ENCODE measurements at places on chromosomes 11 and 22.

GRCh38 chr11:127564810-127565209, 564.2 kb upstream of the KIRREL3 start:
- no peaks in the 10 kb centered on the region for H3K27me3 ChIP-seq
- no peaks in the 10 kb centered on the region for H3K4me1 ChIP-seq
- no peak overlapping the region for H3K4me3 ChIP-seq
- DNase-seq = no peak
- no peaks in the 10 kb centered on the region for H3K36me3 ChIP-seq
- H3K27ac ChIP-seq = no peak overlapping the region

DNA sequence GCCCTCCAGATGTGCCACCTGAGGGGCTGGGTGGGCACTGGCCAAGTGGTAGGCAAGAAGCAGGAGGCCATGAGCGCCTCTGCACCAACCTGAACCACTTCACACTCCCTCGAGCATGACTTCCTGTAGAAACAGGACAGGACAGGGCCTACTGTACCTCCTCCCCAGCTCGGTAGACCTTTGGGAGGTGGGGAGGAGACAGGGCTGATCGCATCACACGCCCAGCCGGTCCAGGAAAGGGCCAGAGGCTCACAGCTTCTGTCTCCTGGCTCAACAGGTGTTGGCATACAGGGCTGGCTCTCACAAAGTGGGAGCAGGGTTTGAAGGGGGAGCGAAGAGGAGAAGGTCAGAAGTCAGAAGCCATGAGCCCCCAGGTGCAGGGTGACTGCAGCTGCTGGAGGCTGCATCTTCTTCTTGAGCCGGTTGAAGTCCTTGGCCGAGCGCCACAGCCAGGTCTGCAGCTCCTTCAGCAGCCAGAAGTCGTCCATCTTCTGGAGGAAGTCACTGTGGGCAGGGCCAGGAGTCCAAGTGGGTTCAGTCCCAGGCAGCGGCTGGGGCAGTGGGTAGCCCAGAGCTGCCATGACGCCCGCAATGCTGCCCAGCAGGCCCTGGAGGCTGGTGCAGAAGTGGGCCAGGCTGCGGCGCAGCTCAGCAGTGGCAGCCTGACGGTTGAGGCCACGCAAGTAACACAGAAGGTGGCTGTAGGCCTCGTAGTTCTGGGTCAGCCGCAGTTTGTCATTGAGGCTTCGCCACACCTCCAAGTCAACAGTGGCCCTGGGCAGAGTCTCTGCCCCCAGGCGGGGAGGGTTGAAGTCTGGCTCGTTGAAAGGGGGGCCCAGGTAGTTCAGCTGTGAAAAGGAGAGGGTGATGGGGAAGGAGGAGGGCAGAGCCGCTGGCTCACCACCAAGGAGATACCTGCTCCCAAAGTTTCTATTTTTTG, 8.3 kb downstream of the CLCF1 start:
- H3K27me3 ChIP-seq = no peaks in the 10 kb centered on the region
- no peak overlapping the region for H3K27ac ChIP-seq
- DNase-seq = peak; percentile 16

GRCh38 chr22:22928666-22929380, 41.2 kb downstream of the IGLL5 start:
- no peaks in the 10 kb centered on the region for H3K36me3 ChIP-seq
- H3K27ac ChIP-seq = no peak overlapping the region
- H3K27me3 ChIP-seq = no peaks in the 10 kb centered on the region
- peak; percentile 6 for DNase-seq

DNA sequence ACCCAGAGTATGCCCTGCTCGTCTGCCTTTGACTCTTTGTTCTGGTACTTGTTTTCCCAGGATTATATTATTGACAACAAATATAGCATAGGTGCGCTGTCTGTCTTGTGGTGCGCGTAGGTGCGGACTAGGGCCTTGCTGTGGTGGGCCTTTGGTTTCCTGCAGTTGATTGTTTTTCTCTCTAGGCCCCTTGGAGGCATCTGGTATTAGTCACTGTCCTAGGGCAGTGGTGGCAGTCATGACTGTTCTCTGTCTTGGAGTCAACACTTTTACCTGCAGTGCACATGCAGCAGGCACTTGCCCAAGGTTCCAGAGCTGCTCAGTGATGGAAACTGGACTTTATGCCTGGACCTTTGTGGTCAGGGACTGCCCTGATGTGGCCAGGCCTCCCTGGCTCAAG, 18.6 kb downstream of the PPP6R2 start:
- H3K4me1 ChIP-seq = peaks cover 29% of the 10 kb centered on the region
- H3K4me3 ChIP-seq = no peak overlapping the region
- DNase-seq = no peak
- no peaks in the 10 kb centered on the region for H3K27me3 ChIP-seq
- peaks cover 4% of the 10 kb centered on the region for H3K36me3 ChIP-seq

- no peak overlapping the region for H3K27ac ChIP-seq
- DNase-seq = no peak
- no peaks in the 10 kb centered on the region for H3K27me3 ChIP-seq
Observed at GRCh38 chr11:72981080-72981479, 161.0 kb downstream of the FCHSD2 start.

DNA sequence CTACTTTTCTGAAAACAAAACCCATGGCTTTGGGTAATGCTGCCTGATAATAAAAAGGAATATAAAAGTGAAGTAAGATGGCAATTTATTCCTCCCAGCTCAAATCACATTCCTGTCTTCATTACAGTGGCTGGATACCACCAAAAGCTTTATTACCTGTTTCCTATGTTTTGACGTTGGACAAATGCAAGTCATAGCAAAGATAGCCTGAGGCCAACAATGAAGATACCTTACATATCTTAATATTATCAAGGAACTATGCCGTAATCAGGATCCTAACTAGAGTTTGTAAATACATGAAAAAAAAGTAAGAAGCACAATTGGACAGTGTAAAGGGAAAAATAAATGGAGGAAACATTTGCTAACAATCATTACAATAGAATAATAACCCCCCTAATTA, 202.4 kb downstream of the SOX6 start:
- H3K27ac ChIP-seq = no peak overlapping the region
- no peak overlapping the region for H3K4me3 ChIP-seq
- no peaks in the 10 kb centered on the region for H3K4me1 ChIP-seq

- peaks cover 7% of the 10 kb centered on the region for H3K36me3 ChIP-seq
- H3K27ac ChIP-seq = peak overlapping the region; percentile 36
- H3K4me3 ChIP-seq = peak overlapping the region; percentile 61
Observed at GRCh38 chr11:46345881-46346484, 1.3 kb upstream of the DGKZ start.

- no peak overlapping the region for H3K4me3 ChIP-seq
- DNase-seq = no peak
- H3K27me3 ChIP-seq = no peaks in the 10 kb centered on the region
- H3K36me3 ChIP-seq = no peaks in the 10 kb centered on the region
Observed at GRCh38 chr11:22472306-22472705, 134.1 kb downstream of the SLC17A6 start.

GRCh38 chr11:106161775-106162634, 84.5 kb downstream of the AASDHPPT start:
- no peaks in the 10 kb centered on the region for H3K4me1 ChIP-seq
- H3K36me3 ChIP-seq = no peaks in the 10 kb centered on the region
- H3K27me3 ChIP-seq = no peaks in the 10 kb centered on the region

DNA sequence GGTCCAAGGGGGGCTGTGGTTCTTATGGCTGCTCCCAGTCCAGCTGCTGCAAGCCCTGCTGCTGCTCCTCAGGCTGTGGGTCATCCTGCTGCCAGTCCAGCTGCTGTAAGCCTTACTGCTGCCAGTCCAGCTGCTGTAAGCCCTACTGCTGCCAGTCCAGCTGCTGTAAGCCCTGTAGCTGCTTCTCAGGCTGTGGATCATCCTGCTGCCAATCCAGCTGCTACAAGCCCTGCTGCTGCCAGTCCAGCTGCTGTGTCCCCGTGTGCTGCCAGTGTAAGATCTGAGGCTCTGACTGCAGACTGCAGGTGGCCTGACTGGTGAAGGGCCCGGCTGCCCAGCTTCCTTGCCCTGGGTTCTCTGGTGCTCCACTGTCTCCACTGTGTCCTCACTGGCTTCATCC, 696 bp downstream of the KRTAP5-5 start:
- peaks cover 10% of the 10 kb centered on the region for H3K4me1 ChIP-seq
- no peaks in the 10 kb centered on the region for H3K36me3 ChIP-seq
- H3K4me3 ChIP-seq = no peak overlapping the region
- peaks cover 12% of the 10 kb centered on the region for H3K27me3 ChIP-seq

GRCh38 chr11:62853279-62853965, 14.0 kb upstream of the WDR74 start:
- no peak overlapping the region for H3K27ac ChIP-seq
- DNase-seq = no peak
- H3K27me3 ChIP-seq = no peaks in the 10 kb centered on the region
- H3K4me3 ChIP-seq = peak overlapping the region; percentile 79
- H3K36me3 ChIP-seq = peaks cover 38% of the 10 kb centered on the region

GRCh38 chr11:64742087-64742888, 1.7 kb downstream of the RASGRP2 start:
- peak overlapping the region; percentile 44 for H3K27ac ChIP-seq
- H3K4me3 ChIP-seq = peak overlapping the region; percentile 98
- peaks cover 45% of the 10 kb centered on the region for H3K36me3 ChIP-seq
- H3K4me1 ChIP-seq = peaks cover 67% of the 10 kb centered on the region

DNA sequence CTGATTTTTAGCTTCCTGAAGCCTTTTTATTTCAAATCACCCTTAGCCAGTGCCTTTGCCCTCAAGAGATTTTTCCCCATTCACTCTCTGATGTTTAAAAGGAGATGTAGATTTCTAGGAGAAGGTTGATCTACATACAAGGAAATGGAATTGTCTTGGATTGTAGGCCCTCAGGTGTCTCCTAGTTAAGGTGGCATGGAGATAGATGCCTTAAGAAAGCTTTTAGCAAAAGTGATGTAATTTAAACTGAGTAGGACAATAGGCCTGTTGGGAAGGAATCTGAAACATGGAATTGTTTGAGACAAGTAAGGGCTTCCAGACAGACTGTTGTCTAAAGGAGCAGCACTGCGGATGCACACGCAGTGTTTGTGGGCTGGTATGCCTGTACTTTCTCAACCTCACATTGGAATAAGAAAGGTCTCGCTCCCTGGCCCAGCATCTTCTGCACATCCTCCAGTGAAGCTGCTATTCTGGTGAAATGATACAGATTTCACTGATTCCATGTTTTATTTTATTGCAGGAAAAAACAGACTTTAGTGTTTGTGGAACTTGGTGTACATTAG, 69.8 kb upstream of the SLC25A18 start:
- H3K4me3 ChIP-seq = no peak overlapping the region
- no peaks in the 10 kb centered on the region for H3K4me1 ChIP-seq
- DNase-seq = no peak
- H3K36me3 ChIP-seq = no peaks in the 10 kb centered on the region
- no peak overlapping the region for H3K27ac ChIP-seq
- H3K27me3 ChIP-seq = no peaks in the 10 kb centered on the region

DNA sequence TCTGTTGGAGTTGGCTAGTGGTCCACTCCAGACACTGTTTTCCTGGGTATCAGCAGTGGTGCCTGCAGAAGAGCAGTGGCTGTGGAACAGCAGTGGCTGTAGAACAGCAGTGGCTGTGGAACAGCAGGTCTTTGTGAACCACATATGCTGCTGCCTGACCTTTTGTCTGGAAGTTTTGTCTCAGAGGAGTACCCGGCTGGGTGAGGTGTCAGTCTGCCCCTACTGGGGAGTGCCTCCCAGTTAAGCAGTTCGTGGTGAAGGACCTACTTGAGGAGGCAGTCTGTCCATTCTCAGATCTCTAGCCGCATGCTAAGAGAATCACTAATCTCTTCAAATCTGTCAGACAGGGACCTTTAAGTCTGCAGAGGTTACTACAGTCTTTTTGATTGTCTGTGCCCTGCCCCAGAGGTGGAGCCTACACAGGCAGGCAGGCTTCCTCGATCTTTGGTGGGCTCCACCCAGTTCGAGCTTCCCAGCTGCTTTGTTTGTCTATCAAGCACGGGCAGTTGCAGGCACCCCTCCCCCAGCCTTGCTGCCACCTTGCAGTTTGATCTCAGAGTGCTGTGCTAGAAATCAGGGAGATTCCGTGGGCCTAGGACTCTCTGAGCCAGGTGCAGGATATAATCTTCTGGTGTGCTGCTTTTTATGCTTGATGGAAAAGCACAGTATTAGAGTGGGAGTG, 89.1 kb upstream of the TRIM48 start:
- no peak overlapping the region for H3K27ac ChIP-seq
- no peak for DNase-seq
- no peak overlapping the region for H3K4me3 ChIP-seq
- no peaks in the 10 kb centered on the region for H3K36me3 ChIP-seq

- no peaks in the 10 kb centered on the region for H3K4me1 ChIP-seq
- H3K27me3 ChIP-seq = no peaks in the 10 kb centered on the region
- no peak overlapping the region for H3K4me3 ChIP-seq
- DNase-seq = no peak
- no peak overlapping the region for H3K27ac ChIP-seq
Observed at GRCh38 chr11:41666951-41667653, 207.7 kb upstream of the LRRC4C start.

GRCh38 chr22:25113316-25113721, 86.3 kb upstream of the CRYBB3 start:
- DNase-seq = no peak
- H3K27me3 ChIP-seq = no peaks in the 10 kb centered on the region
- H3K4me1 ChIP-seq = peaks cover 20% of the 10 kb centered on the region
- no peaks in the 10 kb centered on the region for H3K36me3 ChIP-seq

DNA sequence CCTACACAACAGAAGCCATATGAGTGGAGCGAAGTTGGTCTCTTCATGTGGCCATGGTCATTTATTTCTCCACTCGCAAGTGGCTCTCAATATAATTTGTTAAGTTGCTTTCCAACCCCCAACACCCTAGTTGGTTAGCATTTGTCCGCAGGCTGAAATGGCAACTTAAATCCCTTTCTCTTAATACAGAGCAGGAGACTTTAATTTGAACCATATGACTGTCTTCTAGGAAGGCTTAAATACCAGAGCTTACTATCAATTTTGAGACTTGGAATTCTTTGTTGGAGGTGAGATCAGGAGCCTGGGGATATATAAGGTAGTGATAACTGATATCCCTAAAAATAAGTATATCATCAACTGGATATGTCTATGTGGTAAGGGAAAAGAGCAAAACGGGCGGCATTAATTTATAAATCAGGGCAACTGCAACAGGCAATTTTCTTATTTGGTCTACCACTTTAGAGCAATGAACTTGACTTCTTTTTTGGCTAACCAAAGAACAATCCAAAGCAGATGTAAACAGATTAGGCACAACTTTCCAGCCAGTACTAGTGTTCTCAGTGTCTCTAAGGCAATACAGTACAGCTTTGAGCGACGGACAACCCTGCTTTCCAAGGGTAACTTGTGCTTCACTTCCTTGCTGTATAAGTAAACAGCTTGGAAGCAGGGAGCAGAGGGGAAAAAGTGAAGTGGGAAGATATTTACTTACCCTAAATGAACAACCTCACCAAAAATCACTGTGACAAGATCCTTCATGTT, 74.7 kb upstream of the APOA1 start:
- DNase-seq = no peak
- H3K27me3 ChIP-seq = no peaks in the 10 kb centered on the region
- H3K27ac ChIP-seq = no peak overlapping the region

GRCh38 chr11:133827556-133827955, 17.8 kb downstream of the SPATA19 start:
- H3K4me1 ChIP-seq = no peaks in the 10 kb centered on the region
- no peaks in the 10 kb centered on the region for H3K36me3 ChIP-seq
- H3K27ac ChIP-seq = no peak overlapping the region
- H3K4me3 ChIP-seq = no peak overlapping the region
- no peaks in the 10 kb centered on the region for H3K27me3 ChIP-seq

- H3K27me3 ChIP-seq = no peaks in the 10 kb centered on the region
- H3K4me3 ChIP-seq = no peak overlapping the region
- DNase-seq = no peak
- peaks cover 17% of the 10 kb centered on the region for H3K4me1 ChIP-seq
- H3K36me3 ChIP-seq = no peaks in the 10 kb centered on the region
Observed at GRCh38 chr11:59176330-59176729, 4.4 kb downstream of the DTX4 start.

Measured in CD4-positive, alpha-beta T cell (primary cell).